Cerebellar cortex (tissue), 1 donor: ENCODE measurements at places on chromosomes 7 and 10.

GRCh38 chr10:132113206-132113605 lies 47.5 kb downstream of the JAKMIP3 start:
- peak; percentile 67 for DNase-seq

DNA sequence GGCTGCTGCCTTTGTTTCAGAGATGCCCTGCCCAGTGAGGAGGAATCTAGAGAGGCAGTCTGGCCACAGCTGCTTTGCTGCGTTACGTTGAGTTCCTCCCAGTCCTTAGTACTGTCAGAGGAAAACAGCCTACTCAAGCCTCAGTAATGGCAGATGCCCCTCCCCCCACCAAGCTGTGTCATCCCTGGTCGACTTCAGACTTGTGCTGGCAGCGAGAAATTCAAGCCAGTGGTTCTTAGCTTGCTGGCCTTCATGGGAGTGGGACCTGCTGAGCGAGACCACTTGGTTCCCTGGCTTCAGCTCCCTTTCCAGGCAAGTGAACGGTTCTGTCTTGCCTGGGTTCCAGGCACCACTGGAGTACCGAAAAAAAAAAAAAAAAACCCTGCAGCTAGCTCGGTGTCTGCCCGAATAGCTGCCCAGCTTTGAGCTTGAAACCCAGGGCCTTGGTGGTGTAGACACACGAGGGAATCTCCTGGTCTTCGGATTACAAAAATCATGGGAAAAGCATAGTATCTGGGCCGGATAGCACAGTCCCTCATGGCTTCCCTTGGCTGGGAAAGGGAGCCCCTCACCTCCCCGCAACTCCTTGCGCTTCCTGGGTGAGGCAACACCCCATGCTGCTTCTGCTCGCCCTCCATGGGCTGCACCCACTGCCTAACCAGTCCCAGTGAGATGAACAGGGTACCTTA lies 9.1 kb downstream of the SDHAF3 start:
- no peak for DNase-seq

DNA sequence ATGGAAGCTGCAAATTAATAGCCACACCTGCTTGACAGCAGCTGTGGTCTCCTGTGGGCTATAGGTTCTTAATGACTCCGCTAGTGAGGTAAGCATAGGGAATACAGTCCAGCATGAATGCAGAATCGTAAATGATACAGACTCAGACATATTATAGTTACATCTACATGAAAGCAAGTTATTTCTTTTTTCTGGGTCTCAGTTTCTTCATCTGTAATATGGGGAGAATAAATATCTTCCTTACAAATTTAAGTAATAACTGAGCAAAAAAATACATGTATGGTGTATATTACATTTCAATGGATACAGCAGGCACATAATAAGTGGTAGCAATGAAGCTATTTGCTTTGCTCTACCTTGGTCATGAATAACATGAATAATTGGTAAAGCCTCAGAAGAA lies 245.9 kb upstream of the RHOBTB1 start:
- no peak for DNase-seq

- DNase-seq, result no peak
These were observed 61.0 kb downstream of the CFAP46 start for GRCh38 chr10:132881186-132881920.

- DNase-seq, result no peak
These were observed 146.1 kb downstream of the GRK5 start for GRCh38 chr10:119353421-119353820.

- peak; percentile 74 for DNase-seq
These were observed 106.2 kb downstream of the CUX1 start for GRCh38 chr7:101923602-101923985.

DNA sequence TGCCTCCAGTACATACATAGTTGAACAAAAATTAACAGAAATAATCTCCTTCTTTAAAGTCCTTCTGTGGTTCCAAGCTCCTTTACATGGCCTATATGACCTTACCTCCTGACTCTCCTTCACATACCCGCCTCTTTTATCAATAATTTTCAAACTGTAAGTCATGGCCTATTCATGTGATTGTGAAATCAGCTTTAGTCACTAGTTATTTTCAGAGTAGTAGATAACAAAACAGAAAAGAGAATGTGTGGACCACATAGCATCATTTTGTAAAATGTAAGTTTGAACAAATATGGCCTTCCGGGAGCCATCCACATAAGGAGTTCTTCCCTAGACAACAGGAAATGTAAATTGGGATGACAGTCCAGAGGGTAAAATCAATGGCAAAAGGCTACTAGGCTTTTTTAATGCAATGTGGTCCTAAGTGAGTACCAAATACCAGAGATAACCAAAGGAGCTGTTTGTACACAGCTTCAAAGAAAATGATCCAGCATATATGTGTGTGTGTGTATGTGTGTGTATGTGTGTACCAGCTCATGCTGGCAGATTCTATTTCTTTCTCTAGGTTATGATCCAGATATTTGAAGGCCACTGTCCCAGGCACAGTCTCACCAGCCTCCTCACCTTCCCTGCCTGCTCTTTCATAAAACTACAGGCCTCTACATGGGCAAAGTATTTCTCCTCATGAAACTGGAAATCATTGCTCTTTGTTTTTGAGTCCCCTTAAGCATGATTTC lies 12.3 kb upstream of the FAM133B start:
- no peak for DNase-seq

GRCh38 chr10:79203833-79204232 lies 135.1 kb downstream of the ZMIZ1 start:
- DNase-seq, result no peak

- no peak for DNase-seq
These were observed 461.9 kb downstream of the PTPRN2 start for GRCh38 chr7:158125721-158126120.

DNA sequence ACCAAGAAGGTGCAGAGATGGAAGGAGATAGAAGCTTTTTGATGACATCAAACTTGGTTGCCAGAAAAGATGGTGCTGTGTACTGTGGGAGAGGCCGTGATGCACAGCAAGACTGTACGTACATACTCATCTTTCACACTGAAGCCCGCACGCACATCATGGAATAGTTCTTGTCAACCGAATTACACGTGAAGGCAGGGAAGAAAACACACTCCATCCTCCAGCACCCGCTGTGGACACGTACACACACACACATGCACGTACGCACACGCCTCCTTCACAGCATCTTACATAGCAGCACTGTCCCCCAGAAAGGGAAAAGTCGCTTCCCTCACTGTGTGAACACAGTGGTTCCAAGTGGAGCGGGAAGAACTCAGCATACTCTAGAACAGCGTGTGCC lies 54.5 kb upstream of the DDC start:
- DNase-seq, result no peak
